Activated CD8-positive, alpha-beta memory T cell treated with anti-CD3 and anti-CD28 coated beads, Interleukin-2, amount 10 ng/mL, durations not matched to agents 7 days and 5 days (primary cell): ENCODE measurements at places on chromosomes 2 and 18. TPM values are rescaled to one million over a fixed set of nuclear protein-coding genes. Genes with fewer than 3 reads are reported as not detected.

- H3K27me3 ChIP-seq = no peaks in the 10 kb centered on the region
- H3K36me3 ChIP-seq = no peaks in the 10 kb centered on the region
- no peaks in the 10 kb centered on the region for H3K4me1 ChIP-seq
- no peak for DNase-seq
- no peak overlapping the region for H3K27ac ChIP-seq
- no peak overlapping the region for H3K4me3 ChIP-seq
Observed at GRCh38 chr2:35116151-35116550, 1239.4 kb upstream of the CRIM1 start.

ALLC gene
- not detected for total RNA-seq

CXXC1 gene
- 128 TPM for total RNA-seq

STARD6 gene
- 0.20 TPM for total RNA-seq
